ENCODE measurements at places on chromosomes 1 and 21.

GRCh38 chr1:109634771-109635750, 15.4 kb downstream of the AMPD2 start:
- DNase-seq = no peak

DNA sequence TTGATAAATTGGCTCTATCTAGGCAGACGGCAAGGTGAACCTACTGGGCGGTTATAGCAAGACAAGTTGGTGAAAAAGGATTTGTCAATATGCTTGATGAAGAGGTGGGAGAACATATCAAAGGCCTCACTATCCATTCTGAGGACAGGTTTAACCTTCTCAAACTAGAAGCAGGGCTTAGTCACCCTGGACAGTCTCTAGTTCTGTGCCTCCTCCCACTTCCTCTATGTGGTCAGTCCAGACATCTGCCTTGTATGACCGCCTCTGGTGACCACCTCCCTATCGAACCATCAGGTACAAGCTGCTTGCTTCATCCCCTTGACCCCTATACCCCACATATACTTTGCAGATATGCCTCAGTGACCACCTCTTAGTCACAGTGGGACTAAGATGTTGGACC, 2.3 kb upstream of the SCYL3 start:
- DNase-seq = no peak

- no peak for DNase-seq
Observed at GRCh38 chr21:26800001-26800400, 45.2 kb downstream of the ADAMTS1 start.

- no peak for DNase-seq
Observed at GRCh38 chr1:161921990-161922389, 101.7 kb downstream of the OLFML2B start.

DNA sequence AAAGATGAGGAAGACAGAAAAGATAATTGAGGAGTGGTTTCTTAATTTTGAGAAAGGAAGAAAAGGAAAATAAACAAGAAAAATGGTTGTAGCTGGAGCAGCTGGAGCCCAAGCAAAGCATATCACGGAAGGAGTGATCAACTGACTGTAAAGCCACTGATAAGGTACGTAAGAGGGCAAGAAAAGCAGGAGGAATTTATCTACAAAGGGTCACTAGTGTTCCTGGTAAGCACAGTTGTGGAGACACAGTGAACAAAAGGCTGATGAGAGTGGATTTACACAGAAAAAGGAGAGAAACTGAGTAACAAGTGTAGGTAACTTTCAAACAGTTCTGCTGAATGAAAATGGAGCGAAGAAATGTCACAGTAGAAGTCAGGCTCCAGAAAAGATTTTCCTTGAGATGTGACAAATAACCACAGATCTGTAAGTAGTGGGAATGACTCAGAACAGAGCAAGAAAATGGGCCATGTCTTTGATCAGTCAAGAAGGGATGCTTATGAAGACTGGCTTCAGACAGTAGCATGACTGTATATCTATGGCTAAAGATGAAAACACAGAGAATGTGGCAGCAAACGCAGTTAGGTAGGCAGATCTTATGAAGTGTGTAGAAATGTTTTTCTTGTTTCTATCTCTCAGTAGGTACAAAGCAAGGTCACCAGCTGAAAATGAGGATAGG, 45.6 kb upstream of the RBM34 start:
- DNase-seq = no peak

DNA sequence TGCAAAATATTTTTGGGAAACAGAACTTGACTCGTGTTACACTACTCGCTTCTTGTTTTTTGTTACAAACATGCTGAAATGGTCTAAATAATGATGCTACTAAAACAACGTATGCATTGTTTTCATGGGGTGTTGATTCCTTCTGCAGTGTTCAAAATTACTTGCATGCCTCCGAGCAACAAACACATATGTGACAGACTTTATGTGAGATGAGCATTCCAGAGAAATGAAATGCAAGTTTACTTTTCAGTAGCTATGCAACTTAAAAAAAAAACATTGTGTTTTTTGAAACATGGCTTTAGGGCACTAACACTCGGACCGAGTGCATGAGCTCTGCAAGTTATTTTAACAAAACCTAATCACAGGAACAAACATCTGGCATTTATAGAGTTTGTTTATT, 84.8 kb downstream of the CAMTA1 start:
- DNase-seq = no peak

- no peak for DNase-seq
Observed at GRCh38 chr1:64569411-64569810, 99.5 kb downstream of the CACHD1 start.

GRCh38 chr1:60963167-60963940, 119.0 kb upstream of the NFIA start:
- DNase-seq = no peak

DNA sequence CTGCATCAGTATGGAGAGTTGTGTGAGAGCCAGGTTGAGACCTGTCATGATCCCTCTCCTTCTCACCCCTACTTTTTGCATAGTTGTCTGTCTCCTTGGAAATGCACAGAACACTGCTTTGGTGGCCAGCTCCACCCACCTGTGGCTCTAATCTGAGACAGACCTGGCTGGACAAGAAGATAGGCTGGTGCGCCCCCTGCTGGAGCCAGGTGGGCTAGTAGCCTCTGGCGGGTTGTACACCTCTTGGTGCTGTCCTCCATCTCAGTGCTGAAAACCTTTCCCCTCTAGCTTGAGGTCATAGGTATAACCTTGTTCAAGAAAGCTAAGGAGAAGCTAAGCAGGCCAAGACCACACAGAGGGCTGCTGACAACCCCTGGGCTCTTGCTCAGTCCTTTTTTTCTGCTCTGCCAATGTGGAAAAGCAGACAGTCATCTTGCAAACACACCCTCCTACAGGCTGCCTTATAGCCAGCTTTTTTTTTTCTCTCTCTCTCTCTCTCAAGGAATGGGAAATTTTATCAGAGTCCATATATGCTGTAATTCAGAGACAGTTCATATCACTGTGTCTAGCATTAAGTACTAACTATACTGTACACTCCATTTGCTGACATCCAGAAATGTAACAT, 58.8 kb upstream of the SPATA6 start:
- no peak for DNase-seq

- no peak for DNase-seq
Observed at GRCh38 chr1:22643381-22643780, at the start of gene C1QC. Gene C1QC, plus strand, starts transcription at chr1:22643633. Its CDS starts 391 bp downstream, at chr1:22644024.

- no peak for DNase-seq
Observed at GRCh38 chr1:15885269-15885668, 37.8 kb downstream of the SPEN start.

- peak; percentile 63 for DNase-seq
Observed at GRCh38 chr21:41783476-41784180, 16.8 kb upstream of the RIPK4 start.
